ENCODE measurements at places on chromosomes 2 and 18.

DNA sequence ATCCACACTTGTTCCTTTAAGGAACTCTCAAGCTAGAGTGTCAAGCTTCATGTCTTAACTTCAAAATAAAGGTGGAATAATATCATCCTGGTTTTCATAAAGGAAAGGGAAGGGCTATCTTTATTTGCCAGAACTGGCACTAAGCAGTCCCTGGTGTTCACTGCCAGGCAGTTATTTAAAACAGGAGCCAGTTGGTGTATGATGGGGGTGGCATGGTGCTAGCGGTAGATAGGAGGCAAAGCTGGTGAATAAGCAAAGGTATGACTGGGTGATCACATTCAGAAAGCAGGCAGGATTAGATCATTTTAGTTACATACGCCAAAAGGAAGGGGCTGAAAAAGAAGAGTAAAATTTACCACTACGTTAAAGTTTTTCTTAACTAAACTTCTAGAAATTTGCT lies 776.3 kb downstream of the BCL11A start:
- no peak for DNase-seq

- no peak for DNase-seq
Measured at GRCh38 chr18:37305066-37305465, 260.5 kb downstream of the CELF4 start.

DNA sequence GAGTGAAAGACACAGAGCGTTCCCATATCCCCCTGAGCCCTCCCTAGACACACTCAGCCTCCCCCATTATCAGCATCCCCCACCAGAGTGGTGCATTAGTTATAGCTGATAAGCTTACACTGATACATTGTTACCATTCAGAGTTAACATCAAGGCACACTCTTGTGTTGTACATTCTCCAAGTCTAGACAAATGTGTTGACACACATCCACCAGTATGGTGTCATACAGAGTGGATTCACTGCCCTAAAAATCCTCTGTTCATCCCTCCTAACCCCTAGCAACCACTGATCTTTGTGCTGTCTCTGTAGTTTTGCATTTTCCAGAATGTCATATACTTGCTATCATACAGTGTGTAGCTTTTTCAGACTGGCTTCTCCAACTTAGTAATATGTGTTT lies 78.0 kb upstream of the RPL31 start:
- DNase-seq = no peak

GRCh38 chr2:167506395-167506794 lies 618.1 kb downstream of the XIRP2 start:
- no peak for DNase-seq

DNA sequence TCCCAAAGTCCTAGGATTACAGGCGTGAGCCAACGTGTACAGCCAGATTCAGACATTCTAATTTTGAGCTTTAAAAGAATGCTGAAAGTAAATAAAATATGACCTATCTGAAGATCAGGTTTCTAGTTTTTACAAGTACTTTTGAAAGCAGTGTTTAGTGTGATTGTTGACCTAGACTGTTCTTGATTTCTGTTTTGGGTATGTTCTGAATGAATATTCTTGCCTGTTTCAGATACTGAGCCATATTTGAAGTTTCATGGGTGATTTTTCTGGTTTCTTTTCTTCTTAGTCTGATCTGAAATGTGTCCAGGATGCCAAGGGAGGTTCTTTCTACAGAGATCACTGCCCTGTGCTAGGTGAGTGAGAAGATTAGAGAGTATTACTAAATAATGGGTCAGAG lies 37.2 kb downstream of the MIB1 start:
- DNase-seq = no peak

GRCh38 chr2:134335601-134336000 lies 81.7 kb downstream of the MGAT5 start:
- DNase-seq = no peak

DNA sequence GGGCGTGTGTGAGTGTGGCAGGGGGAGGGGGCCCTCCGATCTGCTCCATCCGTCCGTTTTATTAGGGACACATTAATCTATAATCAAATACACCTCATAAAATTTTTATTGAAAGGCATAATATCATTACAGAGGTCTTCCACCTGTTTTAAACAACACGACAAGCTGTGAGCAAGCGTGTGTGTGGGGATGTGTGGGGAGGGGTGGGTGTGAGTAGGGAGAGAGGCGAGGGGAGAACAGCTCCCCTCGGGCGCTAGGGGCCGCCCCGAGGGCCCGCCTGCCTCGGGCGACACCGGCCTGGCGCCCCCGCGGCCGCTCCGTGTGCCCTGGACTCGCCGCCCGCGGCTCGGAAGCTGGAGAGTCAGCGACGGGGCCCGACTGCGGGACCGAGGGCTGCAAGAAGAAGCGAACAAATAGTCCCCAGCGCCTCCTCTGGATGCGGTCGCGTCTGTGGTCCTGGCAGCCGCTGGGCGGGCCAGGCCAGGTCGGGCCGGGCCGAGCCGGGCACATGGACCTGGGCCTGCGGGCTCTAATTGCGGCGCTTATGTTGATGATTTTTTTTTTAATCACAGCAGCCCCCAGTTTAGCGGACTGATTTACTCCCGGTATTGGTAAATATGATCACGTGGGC lies 352 bp upstream of the HOXD9 start:
- DNase-seq = no peak

GRCh38 chr2:206867006-206867405 lies 72.3 kb upstream of the CPO start:
- DNase-seq = no peak

GRCh38 chr18:76461148-76461547 lies 33.9 kb downstream of the ZNF516 start:
- DNase-seq = no peak

DNA sequence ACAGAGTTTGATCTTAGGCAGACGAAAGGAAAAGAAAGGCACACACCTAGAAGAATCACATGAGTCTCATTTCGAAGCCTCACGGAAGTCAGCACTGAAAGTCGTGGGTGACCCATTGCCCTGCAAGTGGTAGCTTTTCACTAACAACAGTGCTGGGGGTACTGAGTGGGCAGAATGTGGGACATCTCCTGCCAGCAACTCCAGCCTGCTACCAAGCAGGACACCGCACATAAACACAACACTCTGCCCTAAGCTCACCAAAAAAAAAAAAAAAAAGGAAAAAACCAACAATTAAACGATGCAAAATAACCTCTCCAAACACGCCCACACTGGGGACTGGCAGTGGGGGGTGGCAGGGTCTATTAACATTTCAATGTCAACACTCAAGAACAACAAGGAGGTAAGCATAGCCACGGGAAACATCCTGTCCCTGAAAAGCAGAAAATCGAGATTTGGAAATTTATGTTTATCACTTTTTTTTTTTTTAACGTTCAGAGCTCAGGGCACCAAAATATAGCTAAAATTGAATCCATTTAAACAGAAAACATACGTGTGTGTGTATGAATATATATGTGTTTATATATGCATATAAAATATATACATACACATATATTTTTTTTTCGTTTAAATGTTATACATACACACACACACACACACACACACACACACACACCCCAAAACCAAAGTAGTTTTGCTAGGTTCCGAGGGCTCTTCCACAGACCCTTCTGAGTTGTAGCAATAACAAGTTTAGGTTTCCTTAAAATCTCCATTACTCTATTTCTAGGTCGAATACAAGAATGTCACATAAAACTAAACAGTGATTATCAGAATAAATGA lies 2.2 kb downstream of the INO80D start:
- no peak for DNase-seq

DNA sequence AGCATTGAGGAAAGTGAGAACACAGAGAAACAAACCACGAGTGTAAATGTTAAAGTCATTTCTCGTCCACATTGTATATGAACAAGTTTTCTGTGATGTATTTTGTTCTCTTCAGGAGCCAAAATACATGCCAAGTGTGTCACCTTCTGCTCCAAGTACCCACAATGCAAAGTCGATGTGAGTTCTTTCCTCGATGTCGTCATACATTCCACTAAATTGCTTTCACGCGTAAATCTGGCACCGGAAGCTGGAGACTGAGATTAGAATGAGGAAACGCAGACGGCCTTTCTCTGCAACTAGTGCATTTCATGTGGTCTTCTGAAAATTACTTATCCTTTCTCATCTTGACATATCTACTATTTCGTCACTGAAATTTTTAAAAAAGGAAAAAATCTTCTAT lies 118.5 kb upstream of the SALL3 start:
- DNase-seq = no peak

DNA sequence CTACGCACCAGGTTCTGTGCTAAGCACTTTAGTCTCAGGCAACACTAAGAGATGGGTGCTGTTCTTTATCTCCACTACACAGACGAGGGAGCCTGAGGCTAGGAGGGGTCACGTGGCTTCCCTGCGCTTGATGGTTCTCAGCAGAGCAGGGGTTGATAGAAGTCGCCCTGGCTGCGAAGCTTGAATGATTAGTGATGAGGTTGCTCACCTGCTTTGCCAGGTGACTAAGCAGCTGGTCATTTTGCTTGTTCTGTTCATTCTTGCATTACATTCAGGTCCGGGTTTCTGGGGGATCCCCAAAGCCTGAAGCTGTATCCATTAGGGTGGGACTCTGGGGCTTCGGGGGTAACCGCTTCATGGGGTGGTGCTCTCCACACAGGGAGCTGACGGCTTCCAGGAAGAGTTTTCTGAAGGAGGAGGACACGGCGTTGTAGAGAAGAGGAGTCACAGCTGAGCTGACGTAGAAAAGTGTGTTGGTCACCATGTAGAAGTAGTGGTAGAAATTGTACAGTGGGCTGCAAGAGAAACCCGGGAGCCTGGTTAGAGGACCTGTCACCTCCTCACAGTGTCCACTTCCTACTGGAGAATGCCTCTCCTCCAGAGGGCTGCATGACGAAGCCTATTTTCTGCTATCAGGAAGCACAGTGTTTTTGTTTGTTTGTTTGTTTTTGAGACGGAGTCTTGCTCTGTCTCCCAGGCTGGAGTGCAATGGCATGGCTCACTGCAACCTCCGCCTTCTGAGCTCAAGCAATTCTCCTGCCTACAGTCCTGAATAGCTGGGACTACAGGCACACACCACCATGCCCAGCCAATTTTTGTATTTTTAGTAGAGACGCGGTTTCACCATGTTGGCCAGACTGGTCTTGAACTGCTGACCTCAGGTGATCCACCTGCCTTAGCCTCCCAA lies 11.5 kb downstream of the NTSR2 start:
- no peak for DNase-seq

- no peak for DNase-seq
Measured at GRCh38 chr2:15660491-15661294, 69.0 kb downstream of the DDX1 start.

GRCh38 chr2:196601430-196602306 lies 37.8 kb upstream of the CCDC150 start:
- DNase-seq = no peak

- no peak for DNase-seq
Measured at GRCh38 chr18:63514326-63514725, 27.8 kb upstream of the SERPINB12 start.

GRCh38 chr2:166140475-166140874 lies 12.7 kb upstream of the SCN1A start:
- DNase-seq = no peak

DNA sequence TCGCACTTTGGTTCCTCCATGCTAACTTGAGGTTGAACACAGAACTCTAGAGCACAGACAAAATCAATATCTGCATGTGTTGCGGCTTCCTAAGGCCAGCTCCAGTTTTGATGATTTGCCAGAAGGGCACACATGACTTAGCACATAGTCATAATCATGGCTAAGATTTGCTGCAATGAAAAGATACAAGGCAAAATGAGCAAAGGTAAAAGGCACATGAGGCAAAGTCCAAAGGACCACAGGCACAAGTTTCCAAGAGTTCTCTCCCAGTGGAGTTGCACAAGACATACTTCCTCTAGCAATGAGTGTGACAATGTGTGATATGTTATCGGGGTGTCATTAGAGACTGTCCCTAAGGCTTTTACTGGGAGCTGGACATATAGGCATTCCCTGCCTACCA lies 24.2 kb upstream of the CXXC1 start:
- peak; percentile 47 for DNase-seq

DNA sequence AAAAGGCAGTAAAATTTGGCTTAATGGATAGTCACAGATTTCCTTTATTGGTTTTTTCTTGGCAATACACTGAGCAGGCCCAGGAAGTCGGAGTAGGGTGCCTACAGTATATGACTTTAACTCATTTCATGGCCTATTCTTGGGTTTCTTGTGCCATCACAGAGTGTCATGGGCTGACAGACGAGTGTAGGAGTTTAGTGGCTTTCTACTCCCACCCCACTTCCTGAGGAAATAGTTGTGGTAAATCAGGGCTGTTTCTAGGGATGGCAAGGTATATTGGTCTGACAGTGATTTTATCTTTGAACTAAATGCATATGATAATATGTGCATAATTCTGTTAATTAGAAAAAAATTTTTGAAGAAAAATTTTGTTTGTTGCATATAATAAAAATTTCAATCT lies 100.1 kb downstream of the PLCL1 start:
- DNase-seq = no peak

DNA sequence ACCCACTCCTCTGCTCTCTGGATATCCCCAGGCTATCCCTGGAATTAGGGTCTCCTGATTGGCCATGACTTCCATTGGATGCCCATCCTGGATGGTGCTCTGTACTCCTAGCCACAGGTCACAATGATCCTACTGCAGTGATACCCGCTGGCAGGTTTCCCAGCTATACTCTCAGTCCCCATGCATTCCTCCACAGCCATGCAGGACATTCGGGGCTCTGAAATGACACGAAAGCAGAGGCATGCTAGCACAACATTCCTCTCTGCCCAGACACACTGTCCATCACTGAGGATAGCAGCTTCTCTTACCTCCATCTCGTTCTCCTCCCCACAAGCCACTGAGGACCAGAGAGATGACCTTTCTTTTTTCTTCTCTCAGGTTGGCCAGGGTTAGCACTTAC lies 51.7 kb upstream of the SPATS2L start:
- no peak for DNase-seq

GRCh38 chr2:151918308-151918707 lies 90.1 kb upstream of the ARL5A start:
- peak; percentile 79 for DNase-seq

GRCh38 chr2:184793176-184793575 lies 194.8 kb downstream of the ZNF804A start:
- no peak for DNase-seq

All from HL-60 (cell line).